Renal pelvis (tissue), 12 donors: ENCODE measurements at places on chromosomes 12 and 14.
A peak's percentile ranks its signal among the peaks of the same experiment; 100 is the strongest.

DNA sequence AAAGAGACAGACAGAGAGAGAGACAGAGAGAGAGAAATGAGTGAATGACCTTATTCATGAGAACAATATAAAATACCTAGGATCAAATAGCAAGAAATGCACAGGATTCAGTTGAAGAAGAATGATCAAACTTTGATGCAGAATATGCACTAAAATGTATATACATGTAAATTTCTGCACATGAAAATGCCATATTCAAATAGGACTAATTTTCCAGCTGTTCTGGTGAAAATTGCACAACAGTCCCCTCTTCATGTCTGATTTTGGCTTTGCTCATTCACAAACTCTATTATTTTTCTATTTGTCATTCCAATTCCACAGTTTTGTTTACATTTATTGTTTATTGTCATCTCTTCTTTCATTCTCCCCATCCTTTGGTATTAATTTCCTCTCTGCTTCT lies 34.2 kb downstream of the PRB2 start:
- DNase-seq = no peak

- no peak for DNase-seq
These were observed 167.1 kb downstream of the CHST11 start for GRCh38 chr12:104623883-104624282.

- no peak for DNase-seq
These were observed 162.0 kb downstream of the IPO8 start for GRCh38 chr12:30533558-30534265.

DNA sequence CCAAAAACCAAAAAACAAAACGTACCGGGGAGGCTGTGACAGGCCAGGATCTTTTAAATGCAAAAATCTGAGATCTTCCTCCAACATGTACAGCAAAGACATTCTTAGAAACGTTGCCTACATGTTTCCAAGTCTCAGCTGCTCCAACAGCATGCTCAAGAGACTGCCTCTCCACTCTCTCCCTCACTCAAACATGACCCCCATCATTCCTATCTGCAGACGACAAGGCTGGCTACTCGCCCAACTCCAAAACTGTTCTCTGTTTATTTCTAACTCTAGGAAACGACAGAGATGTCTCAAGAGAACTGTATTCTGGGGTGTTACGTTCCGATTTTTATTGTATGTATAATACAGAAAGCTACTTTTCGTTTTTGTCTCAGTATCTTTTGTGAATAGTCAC lies 57.5 kb upstream of the TMCC3 start:
- DNase-seq = peak; percentile 81

DNA sequence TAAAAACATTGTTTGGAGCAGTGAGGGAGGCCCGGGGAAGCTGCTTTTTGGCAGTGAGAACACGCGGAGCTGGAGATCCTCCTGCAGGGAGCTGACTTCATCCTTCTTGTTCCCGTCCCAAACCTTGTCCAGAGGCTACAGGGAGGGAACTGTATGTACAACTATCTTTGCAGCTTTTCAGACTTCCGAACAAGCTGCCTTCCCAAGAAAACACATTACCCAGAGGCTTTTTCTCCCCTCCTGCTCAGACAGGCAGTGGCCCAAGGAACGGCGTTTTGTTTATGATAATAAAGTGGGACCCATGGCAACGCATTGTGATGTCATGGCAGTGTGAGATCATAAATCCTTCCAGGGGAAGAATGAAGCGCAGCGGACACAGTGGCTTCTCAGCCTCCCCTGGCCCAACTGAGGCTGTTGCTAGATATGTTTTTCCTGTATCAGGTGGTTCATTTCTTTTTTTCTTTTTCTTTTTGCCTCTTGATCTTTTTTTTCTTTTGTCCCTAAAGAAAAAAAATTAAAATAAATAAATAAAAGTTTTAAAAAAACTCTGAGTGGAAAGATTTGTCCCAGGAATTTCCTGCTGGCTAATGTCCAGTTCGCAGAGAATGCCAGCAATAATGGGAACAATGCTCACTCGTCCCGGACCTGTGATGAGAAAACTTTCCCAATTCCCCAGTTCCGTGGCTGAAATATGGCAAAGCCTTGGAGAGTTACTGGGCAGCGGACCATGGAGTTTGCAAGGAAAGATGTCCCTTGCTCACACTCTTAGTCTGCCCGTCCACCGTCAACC lies 103.4 kb upstream of the MAP1LC3B2 start:
- peak; percentile 95 for DNase-seq

DNA sequence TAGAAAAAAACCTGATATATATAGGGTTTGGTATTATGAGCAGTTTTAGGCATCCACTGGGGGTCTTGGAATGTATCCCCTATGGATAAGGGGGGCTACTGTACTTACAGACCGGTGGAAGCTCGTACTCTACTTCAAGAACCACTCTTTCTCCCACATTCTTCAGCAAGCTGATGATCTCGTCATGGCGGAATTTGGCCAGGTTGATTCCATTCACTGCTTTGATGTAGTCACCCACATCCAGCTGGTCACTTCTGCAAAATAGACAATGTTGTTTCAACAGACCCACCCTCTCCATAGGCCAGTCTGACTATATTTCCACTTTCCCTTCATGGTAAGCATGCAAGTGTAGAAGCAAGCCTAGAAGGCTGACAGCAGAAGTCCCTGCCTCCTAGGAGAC lies 139.9 kb downstream of the GRIP1 start:
- no peak for DNase-seq

DNA sequence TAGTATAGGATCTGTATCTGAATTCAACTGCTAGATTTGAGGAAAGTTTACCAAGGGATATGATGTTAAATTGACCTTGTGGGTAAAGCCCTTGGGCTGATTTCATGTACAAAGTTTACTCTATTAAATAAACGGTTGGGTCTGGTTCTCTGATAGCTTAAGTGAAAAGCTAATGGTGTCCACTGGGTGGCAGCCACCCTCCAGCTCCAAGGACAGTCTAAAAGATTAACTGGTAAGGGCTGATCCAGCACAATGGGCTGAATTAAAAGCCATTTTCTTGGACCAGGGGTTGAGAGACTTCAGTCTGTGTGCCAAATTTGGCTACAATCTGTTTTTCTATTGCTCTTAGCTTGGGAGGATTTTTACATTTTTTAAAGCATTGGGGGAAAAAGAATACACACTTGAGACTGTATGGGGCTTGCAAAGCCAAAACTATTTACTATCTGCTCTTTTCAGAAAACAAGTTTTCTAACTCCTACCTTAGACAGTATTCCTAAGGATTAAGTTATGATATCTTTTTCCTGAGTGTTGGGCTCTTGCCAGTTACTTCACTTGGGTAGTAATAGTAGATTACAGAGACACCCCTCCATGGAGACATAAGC lies 116.5 kb downstream of the GPHN start:
- DNase-seq = peak; percentile 43

- no peak for DNase-seq
These were observed 44.9 kb downstream of the DERA start for GRCh38 chr12:15956010-15956409.

DNA sequence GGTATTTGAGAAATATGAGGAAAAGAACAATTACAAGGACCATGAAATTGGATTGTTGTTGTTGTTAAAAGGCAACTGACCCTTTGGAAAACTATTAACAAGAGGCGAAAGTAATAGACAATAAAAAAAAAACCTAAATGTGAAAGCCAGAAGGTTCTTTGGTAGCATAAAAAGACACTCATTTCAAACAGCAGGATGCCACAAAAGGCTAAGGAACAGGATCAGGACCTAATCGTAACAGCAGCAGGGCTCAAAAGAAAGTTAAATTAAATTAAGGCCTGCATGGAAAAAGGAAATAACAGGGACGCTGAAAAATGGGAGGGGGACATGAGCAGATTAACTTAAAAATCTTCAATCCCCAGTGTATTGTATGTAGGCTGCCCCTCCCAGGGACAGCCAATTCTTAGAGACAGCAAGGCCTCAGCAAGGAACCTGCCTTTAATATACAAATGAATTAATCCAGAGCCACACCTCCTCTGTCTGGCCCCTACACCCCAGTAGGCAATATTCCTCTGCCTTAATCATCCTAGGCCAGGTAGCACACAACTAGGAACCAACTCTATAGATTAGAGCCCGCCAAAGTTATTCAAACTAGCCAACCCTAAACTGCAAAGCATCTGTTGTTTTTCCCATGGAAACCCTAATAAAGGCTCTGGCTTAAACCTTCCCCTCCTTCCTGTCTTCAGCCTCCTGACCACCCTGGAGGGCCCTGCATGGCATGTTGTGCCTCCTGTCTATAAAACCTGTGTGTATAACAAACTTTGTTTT lies 28.4 kb upstream of the AP4S1 start:
- no peak for DNase-seq

- no peak for DNase-seq
These were observed 48.1 kb downstream of the EPS8 start for GRCh38 chr12:15741082-15741481.

GRCh38 chr14:31955936-31956579 lies 121.0 kb upstream of the ARHGAP5 start:
- DNase-seq = no peak

- no peak for DNase-seq
These were observed 15.9 kb downstream of the PRKAB1 start for GRCh38 chr12:119683816-119684215.

- DNase-seq = peak; percentile 65
These were observed 18.9 kb upstream of the POC1B start for GRCh38 chr12:89544681-89545184.

GRCh38 chr12:6116471-6117021 lies 7.9 kb downstream of the VWF start:
- no peak for DNase-seq

- no peak for DNase-seq
These were observed 6.7 kb upstream of the FITM1 start for GRCh38 chr14:24123424-24124417.

GRCh38 chr12:107042801-107043200 lies 50.5 kb downstream of the CRY1 start:
- DNase-seq = no peak
